ENCODE measurements at places on chromosomes 1 and 21.

DNA sequence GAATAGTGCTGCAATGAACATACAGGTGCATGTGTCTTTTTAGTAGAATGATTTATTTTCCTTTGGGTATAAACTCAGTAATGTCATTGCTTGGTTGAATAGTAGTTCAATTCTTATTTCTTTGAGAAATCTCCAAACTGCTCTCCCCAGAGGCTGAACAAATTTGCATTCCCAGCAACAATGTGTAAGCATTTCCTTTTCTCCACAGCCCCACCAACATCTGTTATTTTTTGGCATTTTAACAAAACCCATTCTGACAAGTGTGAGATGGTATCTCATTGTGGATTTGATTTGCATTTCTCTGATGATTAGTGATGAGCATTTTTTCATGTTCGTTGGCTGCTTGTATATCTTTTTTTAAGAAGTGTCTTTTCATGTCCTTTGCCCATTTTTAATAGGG is 21.9 kb upstream of the EEIG2 start:
- DNase-seq: no peak

GRCh38 chr1:179047636-179047997 is 21.9 kb downstream of the FAM20B start:
- DNase-seq: no peak

DNA sequence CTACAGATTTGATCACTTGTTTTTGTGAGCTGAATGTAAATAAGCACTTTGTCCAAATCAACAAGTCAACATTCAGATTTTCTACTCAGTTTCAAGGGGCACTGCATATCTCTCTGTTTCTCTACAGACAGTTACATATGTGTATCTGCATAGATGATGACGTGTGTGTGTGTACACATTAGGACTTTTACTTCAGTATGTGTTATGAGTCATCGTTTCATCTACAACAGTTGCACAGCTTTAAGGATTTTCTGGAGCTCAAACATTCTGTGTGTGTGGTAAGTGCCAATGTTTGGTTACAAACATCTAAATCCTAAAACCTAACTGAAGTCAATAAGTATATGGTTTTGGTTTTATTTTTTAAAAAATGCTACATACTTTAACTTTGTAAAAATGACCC is 494.5 kb upstream of the PBX1 start:
- DNase-seq: no peak

- DNase-seq: no peak
Observed at GRCh38 chr1:40232444-40232843, 15.3 kb upstream of the TMCO2 start.

DNA sequence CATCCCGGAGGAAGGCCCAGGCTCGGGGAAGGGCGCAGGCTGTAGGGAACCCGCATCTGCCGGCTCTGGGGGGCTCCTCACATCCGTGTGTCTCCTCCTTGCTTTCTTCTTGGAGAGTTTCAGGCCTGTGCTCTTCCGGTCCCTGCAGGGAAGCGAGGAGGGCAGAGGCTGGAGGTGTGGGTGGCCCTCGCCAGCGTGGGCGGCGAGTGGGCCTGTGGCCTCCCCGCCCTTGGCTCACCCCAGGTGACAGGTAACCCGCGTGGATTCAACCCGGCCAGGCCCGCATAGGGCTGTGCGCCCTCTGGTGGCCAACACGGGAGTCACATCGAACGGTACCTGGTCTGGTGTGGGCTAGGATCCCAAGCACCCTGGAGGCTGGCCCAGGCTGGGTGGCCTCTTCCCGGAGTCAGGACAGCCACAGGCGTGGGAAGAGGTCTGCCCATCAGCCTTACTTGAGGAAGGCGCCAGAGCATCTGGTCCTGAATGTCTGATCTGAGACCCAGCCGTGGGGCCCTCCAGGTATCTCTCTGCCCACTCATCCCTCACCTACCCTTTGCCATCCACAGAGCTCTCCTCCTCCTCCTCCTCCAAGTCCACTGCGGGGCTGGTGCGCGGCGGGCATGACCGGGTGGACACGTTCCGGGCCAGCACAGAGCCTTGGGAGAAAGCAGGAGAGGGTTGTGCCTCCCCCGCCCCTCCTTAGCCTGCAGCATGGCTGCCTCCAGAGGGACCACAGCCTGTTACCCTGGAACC is 9.6 kb upstream of the TNFRSF25 start:
- DNase-seq: no peak

DNA sequence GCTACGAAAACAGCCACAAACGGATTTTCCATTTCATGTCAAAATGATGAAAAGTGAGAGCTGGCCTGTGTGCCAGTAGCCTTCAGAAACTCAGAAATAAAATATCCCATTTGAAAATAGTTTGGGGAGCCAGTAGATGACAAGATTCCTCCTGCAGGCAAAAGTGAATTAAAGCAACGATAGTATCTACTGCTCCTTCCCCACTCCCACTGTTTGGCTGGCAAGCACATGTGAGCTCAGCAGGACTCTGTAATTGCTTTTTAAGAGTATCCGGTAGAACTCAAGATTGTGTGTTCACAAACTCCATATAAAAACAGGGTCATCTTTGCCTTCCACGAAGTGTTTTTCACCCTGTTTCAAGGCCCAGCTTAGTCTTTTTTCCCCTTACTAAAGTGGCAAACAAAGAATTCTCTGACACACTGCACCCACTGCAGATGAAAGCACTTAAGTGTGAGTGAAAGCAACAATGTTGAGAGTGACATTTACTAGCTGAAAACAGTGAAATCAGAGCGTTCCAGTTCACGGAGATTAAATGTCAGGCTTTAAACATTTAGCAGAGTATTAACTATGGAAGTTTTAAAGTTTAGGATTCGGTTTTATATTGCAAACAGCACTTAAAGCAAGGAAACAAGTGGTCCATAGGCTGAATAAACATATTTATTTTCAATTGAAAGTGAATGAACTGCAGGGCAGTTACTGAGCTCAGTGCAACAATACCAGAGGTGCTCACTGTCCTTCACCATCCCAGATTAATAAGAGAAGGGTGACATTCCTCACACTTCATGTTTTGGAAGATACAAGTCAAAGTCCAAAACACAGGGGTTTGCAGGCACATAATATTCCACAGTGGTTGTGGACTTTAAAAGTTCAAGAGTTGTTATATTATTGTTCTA is 70.0 kb downstream of the ALG14 start:
- DNase-seq: no peak

DNA sequence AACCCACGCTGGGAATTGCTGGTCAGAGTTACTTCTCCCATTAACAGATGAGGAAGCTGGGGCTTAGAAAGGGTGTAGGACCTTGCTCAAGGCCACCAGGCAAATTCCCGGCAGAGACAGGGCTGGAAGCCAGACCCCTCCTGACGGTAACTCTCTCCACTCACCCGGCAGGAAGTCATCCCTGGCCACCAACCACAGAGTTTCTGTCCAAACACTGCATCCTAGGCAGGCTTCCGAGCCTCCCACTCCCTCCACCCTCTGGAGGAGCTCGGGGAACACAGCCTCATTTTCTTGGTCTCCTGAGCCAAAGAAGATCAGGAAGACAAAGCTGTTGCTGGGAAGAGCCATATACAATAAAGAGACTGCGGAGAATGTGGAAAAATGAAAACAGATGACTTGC is 25.0 kb upstream of the ZNF436 start:
- DNase-seq: peak; percentile 90

GRCh38 chr1:69982992-69983391 is 222.4 kb downstream of the LRRC40 start:
- no peak for DNase-seq

GRCh38 chr21:42676808-42677207 is 23.4 kb downstream of the PDE9A start:
- no peak for DNase-seq

GRCh38 chr1:47872886-47873285 is 124.3 kb downstream of the TRABD2B start:
- DNase-seq: no peak

DNA sequence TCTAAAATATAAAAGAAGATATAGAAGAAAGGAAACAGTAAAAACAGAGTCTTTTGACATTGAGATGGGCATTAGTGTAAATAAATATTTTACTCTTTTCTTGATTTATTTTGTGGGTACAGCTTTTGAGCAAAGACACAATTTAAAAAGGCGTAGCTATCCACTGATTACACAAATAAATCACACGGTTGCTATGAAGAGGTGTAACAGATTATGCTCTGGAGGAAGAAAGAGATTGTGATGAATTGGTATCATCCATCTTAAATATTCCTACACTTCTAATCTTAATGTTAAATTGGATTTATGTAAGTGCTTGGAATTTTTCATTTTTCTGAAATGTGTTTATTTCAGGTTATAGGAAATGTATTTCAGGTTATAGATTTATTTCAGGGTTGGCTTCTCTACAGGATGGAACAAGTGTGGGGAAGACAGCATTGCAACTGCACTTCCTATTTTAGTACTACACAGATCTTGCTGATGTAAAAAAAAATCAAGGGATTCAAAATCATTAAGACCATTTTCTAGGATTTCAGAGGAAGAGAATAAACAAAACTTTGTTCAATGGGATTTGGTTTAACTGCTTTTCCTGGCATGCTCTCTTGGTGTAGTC is 15.3 kb downstream of the XCL1 start:
- no peak for DNase-seq

DNA sequence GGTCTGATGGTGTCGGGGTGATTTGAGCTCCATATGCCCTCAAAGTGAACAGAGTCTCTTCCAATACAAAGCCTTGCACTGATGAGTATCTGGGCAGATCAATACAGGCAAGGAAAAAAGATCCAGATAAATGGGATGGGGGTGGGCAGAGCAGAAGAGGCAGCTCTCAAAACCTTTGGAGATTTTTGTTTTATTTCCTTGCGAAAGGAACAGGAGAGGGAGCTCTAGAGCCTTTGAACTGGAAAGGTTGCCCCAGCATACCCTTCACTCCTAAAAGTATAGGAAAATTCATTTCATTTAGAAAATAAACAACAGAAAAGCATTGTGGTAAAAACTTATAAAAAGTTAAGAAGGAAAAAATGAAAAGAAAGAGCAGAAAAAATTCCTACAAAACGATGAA is 31.4 kb upstream of the OLIG2 start:
- no peak for DNase-seq

- no peak for DNase-seq
Observed at GRCh38 chr1:36773827-36774541, 260.3 kb downstream of the GRIK3 start.

DNA sequence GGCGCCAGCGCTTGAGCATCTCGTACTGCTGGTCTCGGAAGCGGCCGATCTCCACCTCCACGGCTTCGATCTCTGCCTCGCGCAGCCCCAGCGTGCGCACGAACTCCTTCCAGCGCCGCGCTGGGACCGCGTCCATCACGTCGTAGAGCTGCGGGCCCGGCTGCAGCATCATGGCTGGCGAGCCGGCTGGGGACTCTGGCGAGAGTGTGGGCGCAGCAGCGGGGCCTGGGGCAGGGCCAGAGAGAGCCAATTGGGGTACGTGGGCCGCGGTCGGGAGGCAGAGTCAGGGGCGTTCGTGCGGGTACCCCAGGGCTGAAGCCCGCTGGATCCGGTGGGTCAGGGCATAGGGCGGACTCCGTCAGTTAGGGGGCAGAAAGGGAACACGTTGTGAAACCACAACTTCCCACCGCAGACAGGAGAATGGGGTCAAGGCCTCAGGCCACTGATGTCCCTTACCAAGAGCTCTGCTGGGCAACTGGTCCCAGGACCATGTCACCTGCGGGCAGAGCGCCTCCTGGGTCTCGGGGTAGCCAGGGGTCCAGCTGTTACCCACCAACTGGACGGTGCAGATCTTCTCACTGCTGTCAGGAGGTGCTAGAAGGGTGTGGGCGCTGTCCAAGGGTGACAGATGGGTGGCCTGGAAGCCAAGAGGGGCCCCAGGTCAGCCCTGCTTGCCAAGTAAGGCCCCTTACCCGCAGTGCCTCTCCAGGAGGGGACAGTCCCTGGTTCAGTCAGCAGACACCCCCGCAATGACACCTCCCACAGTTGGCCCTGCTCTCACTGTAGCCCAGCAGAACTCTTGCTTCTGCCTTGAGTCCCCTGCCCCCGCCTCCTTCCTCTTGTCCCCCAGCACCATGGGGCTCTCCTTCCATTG is 4.2 kb downstream of the TNFRSF25 start:
- DNase-seq: no peak

GRCh38 chr1:43451157-43451591 is 2.6 kb downstream of the HYI start:
- DNase-seq: no peak

GRCh38 chr1:166197141-166197540 is 30.3 kb upstream of the FAM78B start:
- DNase-seq: no peak

DNA sequence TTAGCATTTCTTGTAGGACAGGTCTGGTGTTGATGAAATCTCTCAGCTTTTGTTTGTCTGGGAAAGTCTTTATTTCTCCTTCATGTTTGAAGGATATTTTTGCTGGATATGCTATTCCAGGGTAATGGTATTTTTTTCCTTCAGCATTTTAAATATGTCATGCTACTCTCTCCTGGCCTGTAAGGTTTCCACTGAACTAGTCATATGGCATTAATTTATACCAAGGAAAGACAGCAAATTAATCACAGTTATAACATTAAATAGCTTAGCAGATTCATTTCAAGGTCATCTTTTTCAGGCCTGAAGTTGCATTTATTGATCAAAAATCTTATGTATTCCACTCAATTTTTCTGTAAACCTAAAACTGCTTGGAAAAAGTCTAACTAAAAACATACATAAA is 54.9 kb downstream of the AK5 start:
- no peak for DNase-seq

GRCh38 chr1:57976216-57976615 is 552.4 kb upstream of the DAB1 start:
- DNase-seq: no peak

DNA sequence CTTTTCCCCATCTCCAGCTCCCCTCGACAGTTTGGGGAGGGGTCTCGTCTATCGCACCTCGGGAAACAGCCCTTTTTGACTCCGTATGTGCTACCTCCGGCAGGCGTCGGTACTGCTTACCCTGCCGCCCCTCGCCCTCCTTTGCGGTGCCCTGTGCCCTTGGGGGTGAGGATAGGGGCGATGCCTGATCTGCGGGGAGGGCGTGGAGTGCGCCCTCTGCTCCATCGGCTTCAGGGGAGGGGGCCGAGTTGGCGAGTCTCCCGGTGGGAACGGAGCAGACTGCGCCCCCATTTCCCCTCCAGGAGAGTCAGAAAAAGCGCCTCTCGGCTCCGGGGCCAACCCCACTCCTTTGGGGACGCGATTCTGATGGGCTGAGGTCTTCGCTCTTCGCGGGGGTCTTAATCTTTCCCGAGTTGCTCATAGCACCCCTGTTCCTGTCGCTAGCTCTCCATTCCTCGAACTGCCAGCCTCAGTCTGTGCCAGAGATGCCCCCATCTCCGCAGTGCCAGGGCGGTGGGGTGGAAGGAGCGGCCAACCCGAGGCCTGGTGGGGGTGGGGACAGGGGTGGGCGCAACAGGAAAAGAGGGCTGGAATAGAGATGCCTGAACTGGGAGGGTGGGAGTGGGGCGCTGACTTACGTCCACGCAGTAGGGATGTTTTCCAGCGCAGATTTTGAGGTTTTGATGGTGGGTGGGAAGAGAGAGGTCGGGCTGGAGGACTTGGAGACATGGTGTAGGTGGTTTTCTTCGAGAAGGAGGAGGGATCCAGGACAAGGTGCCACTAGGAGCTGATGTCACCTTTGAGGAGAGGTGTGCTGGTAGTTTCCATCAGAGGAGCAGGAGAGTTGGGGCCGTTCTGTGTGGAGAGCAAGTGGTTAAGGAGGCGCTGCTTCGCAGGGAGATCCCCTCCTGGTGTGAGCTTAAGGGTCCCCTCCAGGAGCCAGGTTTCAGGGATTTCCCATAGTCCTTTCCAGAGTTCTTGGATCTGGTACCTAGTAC is 674 bp downstream of the PPFIA4 start:
- DNase-seq: no peak

GRCh38 chr1:190022709-190023108 is 455.0 kb downstream of the BRINP3 start:
- DNase-seq: no peak

GRCh38 chr1:174954671-174955669 is 44.8 kb upstream of the CACYBP start:
- DNase-seq: no peak

All from left forelimb (tissue), 1 donor.